Brain microvascular endothelial cell (primary cell): ENCODE measurements at places on chromosomes 16 and 17.

- DNase-seq, result no peak
These were observed 181.1 kb downstream of the UTP18 start for GRCh38 chr17:51441431-51441830.

- DNase-seq, result no peak
These were observed 9.1 kb upstream of the MPO start for GRCh38 chr17:58289869-58290268.

- peak; percentile 64 for DNase-seq
These were observed 6.0 kb upstream of the LPCAT2 start for GRCh38 chr16:55502801-55503366.

DNA sequence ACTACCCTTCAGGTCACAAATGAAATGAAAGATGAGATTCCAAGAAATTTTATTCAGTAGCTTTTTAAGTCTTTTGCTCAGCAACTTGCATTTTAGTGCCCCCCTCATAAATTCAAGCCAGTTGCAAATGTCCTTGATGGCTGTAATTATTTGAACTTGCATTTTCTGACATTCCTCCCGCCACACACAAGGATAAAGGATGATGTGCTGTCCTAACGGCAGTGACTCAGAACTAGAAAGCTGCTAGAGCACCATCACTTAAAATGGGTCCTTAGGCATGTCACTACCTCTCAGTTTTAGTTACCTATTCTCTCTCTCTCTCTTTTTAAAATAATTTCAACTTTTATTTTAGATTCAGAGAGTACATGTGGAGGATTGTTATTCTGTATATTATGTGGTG, 306.7 kb downstream of the CNTNAP4 start:
- no peak for DNase-seq

DNA sequence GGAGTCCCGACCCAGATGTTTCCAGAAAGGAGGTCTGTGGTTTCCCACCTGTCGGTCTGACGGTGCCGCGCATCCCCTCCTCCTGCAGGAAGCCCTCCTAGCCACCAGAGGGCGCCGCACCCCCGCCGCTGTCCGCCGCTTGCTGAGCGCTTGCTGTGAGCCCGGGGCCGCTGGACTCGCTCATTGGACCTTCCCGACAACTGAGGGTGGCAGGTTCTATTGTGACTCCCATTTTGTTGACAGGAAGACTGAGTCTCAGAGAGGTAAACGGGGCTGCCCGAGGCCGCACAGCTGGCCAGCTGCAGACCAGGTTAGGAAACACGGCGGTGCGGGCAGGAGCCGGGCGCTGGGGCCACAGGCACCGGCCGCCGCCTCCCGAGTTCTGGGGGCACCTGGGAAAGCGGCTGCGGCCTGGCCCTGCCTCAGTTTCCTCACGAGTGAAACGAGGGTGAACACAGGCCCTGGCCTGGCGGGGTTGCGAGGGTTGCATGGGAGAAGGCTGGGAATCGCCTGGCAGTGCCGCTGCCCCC, 191.1 kb upstream of the CIBAR2 start:
- no peak for DNase-seq

- DNase-seq, result peak; percentile 4
These were observed 162.5 kb downstream of the MAF start for GRCh38 chr16:79437764-79438751.

DNA sequence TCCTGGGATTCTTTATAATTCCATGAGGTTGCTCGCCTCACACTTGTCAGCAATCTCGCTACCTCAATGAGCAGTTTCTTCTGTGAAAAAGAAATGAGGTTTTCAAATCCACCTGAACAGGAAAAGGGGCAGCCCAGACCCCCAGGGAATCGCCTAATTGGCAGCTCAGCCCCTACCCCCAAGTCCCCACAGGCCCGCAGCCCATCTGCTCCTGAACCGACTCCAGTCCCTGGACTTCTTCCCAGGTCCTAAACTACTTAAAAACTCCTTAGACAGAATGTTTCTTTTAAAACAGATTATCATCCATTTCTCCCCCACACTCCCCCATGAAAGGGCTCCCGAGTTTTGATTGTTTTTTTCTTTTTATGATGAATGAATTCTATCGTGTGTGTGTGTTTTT, 89.8 kb downstream of the PMP22 start:
- no peak for DNase-seq

DNA sequence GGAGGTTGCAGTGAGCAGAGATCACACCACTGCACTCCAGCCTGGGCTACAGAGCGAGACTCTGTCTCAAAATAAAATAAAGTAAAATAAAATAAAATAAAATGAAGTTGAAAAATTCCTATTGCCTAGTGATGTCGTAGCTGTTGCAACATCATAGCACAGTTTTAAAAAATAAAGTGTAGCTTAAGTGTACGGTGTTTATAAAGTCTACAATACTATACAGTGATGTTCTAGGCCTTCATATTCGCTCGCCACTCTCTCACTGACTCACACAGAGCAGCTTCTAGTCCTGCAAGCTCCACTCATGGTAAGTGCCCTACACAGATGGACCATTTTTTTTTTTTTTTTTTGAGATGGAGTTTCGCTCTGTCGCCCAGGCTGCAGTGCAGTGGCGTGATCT, 43.5 kb upstream of the MNT start:
- no peak for DNase-seq

DNA sequence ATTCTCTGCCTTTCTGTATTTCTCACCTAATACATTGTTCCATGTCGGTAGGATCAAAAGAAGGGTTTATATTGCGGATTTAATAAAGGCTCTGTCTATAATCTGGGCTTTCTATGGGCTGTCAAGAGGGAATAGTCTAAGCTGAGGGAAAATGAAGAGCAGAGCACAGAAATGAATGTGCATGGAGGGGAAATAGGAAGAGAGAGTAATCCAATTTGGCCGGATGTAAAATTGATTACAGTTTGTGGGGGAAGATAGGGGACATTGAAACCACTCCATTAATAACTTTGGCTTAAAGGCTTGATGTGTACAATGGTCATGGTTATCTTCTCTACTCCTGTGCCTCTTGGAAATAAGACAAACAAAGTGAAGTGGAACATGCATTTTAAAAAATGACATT, 334.2 kb upstream of the CDH8 start:
- no peak for DNase-seq

- no peak for DNase-seq
These were observed 88.4 kb upstream of the ATF7IP2 start for GRCh38 chr16:10297341-10298006.

DNA sequence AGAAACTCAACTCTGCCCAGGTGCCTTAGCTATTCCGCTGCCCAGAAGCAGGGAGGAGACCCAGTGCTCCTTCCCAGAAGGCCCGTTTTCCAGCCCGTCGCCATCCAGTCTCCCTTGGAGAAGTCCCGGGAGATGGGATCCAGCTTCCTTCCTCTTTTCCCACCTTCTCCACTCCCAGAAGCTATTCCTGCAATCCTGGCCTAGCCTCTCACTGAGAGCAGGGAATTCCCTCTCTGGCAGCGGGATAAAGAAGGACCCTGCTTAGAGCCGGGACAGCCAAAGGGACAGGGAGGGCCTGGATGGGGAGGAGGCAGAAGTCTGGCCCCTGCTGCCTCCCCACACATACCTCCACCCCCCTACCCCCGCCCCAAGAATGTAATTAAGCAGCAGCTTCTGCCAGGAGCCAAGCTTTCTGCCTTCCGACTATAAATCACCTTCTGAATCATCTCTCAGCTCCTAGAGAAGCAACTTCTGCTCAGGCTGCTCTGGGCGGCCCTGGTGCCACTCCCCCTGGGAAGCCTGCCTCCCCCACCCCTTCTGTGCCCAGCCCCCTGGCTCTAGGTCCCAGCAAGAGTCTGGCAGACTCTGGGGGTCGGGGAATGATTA, 6.4 kb downstream of the WNT3 start:
- no peak for DNase-seq

GRCh38 chr16:4244254-4245076, 2.6 kb upstream of the SRL start:
- no peak for DNase-seq
